NCI-H1436 (cell line): ENCODE measurements at places on chromosomes 4 and X.

GRCh38 chrX:17521871-17522693 is 147.1 kb downstream of the NHS start:
- no peak for DNase-seq

DNA sequence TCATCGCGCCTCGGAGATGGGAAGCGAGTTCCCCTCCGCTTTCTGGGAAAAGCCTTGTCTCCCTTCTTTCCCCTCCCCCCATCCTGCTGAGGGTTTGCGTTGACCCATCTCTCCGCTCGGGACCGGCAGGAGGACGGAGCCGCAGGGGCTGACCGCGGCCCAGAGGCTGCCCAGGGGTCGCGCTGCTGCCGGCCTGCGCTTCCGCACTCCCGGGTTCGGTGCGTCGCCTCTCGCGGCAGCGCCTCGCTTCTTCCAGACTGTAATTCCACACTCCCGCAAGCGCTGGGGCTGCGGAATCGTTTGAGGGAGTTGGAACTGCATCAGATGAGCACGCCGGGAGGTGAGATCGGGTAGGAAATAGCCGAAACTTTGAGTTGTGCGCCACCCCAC is 88.3 kb downstream of the BCOR start:
- DNase-seq: no peak

DNA sequence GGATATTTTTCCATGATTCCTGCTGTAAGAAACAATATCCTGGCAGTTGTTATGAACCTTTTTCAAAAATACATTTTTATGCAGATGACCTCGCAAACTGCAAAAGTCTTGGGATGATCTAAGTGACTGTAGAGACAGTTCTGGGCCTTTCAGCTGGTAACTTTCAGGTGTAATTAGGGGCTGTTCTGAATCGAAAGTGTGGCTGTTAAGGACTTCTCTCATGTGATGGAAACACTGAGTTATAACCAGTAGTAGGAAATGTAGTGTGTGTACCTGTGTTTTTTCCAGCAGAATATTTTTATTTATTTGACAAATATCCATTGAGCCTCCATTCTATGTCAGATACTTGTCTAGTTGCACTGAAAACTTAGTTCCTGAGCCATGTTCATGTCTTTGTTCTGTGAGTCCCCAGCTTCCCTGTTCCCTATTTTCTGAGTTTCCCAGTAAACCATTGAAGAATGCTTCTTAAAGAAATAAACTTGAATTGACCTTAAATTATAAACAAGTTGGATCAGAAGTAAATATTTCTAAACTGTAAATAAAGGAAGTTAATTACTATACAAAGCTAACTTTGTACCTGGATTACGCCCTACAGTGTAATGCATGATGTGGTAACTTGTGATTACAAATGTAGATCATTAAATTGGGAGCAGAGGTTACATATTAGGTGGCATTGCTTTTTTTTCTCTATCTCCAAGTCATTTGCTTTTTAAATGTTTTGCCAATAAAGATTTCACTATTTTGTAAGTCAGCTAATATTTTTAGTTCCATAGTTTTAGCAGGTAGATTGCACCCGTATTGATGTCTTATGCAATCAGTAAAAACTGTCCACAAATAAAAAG is 33.7 kb upstream of the HPGD start:
- DNase-seq: no peak

- no peak for DNase-seq
These were observed 79.2 kb upstream of the C4orf54 start for GRCh38 chr4:99736846-99737245.

- no peak for DNase-seq
These were observed 114.0 kb downstream of the RBM47 start for GRCh38 chr4:40515398-40516293.

DNA sequence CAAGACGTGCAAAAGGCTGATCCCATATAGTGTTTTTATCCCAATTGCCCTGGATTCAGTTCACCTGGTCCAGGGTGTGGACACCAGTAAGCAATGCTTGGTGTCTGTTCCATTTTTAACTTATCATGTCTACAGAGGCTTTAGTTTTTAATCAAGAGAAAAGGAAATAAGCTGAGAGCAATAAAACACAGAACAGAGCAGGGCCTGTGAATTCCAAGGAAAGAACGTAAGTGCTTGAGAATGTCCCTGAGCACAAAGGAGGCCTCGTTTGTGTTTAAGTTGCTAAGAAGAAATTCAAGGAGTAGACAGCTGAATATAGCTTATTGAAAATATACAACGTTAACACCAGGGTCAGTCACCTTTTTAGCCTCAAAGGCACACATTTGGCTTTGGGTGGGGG is 191.3 kb downstream of the GPC3 start:
- no peak for DNase-seq

GRCh38 chr4:112800001-112800400 is 163.1 kb downstream of the LARP7 start:
- DNase-seq: no peak

GRCh38 chr4:109319156-109319555 is 16.7 kb upstream of the COL25A1 start:
- DNase-seq: no peak

DNA sequence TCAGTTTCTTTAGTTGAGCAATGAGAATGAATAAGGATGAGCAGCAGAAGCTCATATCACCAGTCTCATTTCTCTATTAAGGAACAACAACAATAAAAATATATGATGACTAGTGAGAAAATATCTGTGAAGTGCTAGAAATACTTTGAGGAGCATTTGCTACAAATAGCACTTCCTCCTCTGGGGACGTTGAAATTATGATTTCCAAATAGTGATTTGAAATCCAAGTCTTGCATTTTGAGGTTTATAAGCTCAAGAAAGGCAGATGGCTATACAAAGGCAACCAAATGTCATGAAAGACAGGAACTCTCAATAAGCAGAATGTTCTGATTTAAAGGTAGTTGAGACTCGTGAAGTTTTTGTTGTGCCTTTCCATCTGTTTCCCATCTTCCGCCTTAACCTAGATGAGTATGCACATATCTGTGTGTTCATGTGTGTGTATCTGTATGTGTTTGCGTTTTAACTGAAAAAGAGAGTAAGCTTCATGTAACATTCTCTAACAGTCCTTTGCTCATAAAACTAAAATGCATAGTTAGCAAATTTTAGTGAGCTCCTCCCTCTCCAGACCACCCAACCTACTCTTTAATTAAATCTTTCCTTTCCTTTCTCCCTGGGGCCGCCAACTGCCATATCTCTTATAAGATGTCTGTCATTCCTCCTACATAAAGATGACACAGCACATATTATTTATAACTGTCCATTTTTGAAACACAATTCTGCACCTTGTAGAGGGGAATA is 222.6 kb upstream of the RASGEF1B start:
- DNase-seq: no peak

DNA sequence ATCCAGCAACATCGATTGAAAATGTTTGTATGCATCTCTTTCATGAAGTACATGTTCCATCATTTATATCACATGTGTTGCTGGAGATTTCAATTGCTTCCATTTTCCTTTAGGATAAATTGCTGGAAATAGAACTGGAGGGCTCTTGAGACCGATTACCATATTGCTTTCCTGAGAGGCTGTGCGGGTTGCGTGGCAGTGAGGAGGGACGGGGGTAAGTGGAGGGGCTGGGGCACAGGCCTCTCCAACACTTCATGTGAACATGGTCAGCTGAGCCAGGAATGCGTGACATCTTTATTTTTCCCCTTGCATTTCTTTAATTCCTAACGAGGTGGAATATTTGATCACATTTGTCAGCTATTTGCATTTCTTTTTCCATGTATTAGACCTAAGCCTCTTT is 144.6 kb downstream of the TBL1X start:
- no peak for DNase-seq

GRCh38 chr4:53656421-53656981 is 65.2 kb upstream of the LNX1 start:
- DNase-seq: no peak

DNA sequence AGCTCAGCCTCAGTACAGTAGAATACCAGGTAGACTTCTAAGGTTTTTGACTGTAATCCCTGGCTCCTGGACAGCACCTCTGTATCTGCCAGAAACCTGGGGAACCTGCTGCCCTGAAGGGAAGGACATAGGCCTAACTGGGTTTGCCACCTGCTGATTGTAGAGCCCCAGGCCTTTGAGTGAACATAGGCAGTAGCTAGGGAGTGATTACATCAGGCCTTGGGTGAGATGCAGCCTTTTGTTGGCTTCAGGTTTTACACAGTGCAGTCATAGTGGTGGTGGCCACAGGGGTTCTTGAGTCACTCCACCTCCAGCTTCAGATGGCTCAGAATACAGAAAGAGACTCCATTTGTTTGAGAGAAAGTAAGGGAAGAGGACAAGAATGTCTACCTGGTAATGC is 19.3 kb downstream of the IQCM start:
- DNase-seq: no peak

- DNase-seq: no peak
These were observed 6.2 kb upstream of the GABRA4 start for GRCh38 chr4:46999566-46999965.
